ENCODE measurements at places on chromosomes 3 and 15. TPM values are rescaled to one million over a fixed set of nuclear protein-coding genes. Genes with fewer than 3 reads are reported as not detected.

The SLC12A8 gene
- 26.0 TPM for total RNA-seq

The RPL32 gene
- total RNA-seq = 503 TPM

The CAND2 gene
- 2.0 TPM for total RNA-seq

The CTXN2 gene
- total RNA-seq = not detected

The ACOX2 gene
- total RNA-seq = 122 TPM

The EPHA6 gene
- 1.9 TPM for total RNA-seq

The DPPA4 gene
- total RNA-seq = not detected

The BCL6 gene
- 79.2 TPM for total RNA-seq

The CHRD gene
- 3.7 TPM for total RNA-seq

The ATP8B4 gene
- 1.4 TPM for total RNA-seq

The PLS1 gene
- total RNA-seq = 284 TPM

The GPR62 gene
- total RNA-seq = not detected

The LCTL gene
- total RNA-seq = not detected

The GABRB3 gene
- total RNA-seq = 1.7 TPM

The MAP3K13 gene
- total RNA-seq = 60.2 TPM

The ADAMTS17 gene
- 7.2 TPM for total RNA-seq

The MELTF gene
- 143 TPM for total RNA-seq

The ARHGAP11A gene
- 3.2 TPM for total RNA-seq

The CASR gene
- total RNA-seq = 1.1 TPM

The IMPG2 gene
- 0.27 TPM for total RNA-seq

The MESP1 gene
- not detected for total RNA-seq

The NMNAT3 gene
- total RNA-seq = 14.9 TPM

The AMT gene
- 18.9 TPM for total RNA-seq

The SHC4 gene
- 0.66 TPM for total RNA-seq

The XYLB gene
- 7.4 TPM for total RNA-seq

The SEMA3G gene
- 24.2 TPM for total RNA-seq

The ELL3 gene
- 34.7 TPM for total RNA-seq

The EIF5A2 gene
- total RNA-seq = 0.57 TPM

The SI gene
- total RNA-seq = 33.8 TPM

The PLA2G4F gene
- total RNA-seq = 31.0 TPM

The PTH1R gene
- total RNA-seq = 2.4 TPM

The CHDH gene
- 57.8 TPM for total RNA-seq
